ENCODE measurements at places on chromosomes 3 and 15.

DNA sequence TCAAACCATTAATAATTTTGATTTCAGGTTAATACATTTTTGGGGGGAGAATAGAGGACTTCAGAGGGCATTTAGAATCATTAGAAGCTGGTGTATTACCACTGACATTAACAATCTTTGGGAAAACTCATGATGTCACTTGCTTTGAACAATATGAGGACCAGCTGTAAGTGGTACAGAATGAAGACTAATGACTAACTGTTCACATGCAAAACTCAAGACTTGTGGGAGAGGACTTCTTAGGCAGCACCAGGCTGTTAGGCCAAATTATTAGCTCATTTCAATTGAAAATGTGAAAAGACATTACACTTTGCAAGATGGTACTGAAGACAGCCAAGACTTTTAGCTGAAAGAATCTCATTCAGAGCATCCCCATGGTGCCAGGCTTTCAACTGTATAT is 426.2 kb upstream of the ADAMTS9 start:
- no peak for DNase-seq

DNA sequence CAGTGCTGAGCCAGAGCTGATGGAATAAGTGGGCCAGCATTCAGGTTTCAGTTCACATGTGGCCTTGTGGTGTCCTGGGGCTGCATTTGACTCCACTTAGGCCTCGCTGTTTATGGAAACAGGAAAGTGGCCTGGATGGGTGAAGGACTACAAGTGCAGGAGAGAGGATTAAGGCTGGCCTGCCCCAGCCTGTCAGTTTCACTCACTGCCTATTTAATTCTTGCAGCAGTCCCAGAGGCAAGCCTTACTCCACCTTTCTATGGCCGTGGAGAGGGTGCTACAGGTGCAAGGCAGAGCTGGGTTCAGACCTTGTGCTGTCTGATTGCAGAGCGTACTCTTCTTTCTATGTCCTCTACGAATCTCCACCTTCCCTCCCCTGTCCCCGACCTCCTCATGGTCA is 37.7 kb downstream of the ABHD17C start:
- no peak for DNase-seq

DNA sequence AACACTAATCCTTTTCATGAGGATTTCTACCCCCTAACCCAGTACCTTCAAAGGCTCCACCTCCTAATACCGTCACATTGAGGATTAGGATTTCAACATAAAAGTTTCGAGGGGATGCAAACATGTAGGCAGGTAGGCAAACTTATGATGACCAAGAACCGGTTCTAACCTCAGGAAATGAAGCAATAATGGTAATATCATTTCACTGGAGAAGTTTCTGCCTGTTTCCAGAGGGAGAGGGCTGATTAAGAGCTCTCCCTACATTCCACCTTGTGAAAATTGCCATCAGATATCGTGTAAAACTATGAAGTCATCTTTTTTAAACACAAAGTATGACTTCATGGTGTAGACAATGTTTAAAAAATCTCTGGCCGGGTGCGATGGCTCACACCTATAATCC is 31.6 kb downstream of the NKIRAS1 start:
- DNase-seq, result no peak

DNA sequence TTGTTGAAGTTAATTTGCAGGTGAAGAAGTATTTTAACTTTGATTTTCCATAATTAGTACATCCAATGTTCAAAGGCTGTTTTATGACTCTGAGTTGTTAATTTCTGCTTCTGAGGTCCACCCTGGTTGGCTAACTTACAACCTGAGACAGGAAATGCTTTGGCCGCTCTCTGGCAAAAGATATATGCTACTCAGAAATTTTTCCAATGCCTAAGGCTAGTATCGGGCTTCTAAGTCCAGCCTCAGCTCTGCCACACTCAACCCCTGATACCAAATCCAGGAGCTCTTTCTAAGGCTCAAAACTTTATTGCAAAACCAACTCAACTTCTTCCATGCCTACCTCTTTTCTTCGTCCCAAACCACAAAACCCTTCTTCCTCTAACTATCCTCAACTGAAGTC is 192.9 kb downstream of the NEK10 start:
- no peak for DNase-seq

DNA sequence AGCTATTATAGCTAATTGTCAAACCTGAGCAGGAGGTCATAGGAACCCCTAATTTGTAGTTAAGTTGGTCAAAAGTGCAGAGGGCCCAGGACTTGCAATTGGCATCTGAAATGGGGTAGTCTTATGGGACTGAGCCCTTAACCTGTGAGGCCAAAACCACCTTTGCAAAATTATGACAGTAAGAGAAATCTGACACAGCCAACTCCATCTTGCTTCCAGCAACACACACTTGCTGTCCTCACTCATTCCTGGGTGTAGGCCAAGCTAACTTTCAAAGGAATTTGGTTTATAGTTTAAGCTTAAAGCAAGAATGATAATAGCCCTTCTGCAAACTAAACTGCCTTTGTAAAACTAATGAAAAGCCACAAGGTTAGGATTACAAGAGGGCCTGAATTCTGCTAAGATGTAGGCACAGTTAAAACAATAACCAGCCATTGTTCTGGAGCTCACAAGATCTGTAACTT is 57.6 kb upstream of the FRMD4B start:
- DNase-seq, result no peak

DNA sequence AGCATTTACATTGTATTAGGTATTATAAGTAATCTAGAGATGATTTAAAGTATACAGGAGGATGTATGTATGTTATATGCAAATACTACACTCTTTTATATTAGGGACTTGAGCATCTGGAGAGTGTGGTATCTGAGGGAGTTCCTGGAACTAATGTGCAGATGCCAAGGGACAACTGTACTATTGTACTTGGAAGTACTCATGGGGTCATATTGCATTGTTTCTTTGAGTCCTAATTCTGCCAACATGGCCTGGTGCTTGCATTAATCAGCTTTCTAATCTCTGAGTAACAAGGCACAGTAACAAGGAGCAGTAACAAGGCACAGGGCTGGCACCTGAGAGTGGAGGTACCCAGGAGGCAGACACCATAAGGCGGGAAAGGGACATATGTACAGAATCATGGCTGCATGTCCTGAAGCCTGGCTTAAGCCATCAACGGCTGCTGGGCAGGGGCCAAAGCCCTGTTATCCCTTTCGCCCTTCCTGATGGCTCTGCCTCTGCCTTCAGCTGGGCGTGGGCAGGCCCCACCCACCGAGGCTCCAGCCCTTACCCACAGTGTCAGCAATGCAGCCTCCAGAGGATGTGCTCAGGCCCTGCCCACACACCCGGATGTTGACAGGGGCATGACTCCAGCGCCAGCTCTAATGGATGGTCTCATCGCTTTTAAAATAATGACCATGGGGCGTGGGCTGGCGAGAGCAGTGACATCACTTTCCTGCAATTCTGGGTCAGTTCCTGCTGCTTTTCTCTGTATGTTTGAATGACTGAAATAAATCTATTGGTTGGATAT is 22.9 kb downstream of the CEMIP start:
- DNase-seq, result no peak

DNA sequence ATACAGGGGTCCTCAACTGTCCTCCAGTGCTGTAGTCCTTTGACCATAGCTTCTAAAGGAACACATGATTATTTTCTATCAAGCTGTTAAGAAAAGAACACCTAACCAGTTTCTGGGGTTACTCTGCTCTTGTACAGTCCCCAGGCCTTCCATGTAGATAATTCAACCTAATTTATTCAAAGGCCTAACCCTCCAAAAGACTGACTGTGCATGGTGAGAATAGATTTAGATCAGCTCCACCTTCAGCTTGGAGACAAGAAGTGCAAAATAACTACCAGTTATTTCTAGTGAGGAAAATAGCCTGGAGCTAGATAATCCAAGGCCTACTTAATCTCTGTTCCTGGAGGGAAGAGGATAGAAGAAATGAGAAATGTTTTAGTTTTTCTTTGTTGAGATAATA is 87.9 kb downstream of the GMNC start:
- DNase-seq, result no peak

DNA sequence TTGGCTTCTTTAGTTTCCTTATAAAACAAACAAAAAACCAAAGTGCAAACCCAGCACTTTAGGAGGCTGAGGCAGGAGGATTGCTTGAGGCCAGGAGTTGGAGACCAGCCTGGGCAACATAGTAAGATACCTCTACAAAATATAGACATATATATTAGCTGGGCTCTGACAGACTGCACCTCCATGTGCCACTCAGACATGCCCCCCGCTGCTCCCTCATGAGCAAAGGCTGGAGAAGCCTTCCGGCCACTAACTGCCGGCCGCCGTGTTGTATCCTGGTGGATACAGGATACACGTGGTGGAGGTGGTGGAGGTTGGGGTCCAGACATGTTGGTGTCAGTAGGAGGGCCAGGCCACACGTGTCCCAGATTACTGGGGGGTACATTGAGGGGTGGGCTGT is 29.4 kb upstream of the CCR4 start:
- no peak for DNase-seq

DNA sequence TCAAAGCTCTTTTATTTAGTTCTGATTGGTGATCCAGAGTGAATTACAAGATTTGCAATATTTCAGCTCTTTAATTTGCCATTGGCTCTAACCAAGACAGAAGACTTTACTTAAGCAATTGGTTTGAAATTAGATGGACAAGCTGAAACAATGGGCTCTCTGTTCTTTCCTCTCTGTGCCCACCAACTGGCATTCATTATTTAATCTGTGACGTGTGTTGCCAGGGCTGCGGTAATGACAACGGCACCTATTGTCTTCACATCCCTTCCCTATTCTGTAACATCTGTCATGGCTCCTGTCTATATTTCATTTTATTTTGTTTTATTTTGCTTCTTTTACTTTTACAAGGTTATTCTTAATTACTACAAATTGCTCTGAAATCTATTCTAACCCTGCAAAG is 33.9 kb downstream of the PLD1 start:
- DNase-seq, result no peak

DNA sequence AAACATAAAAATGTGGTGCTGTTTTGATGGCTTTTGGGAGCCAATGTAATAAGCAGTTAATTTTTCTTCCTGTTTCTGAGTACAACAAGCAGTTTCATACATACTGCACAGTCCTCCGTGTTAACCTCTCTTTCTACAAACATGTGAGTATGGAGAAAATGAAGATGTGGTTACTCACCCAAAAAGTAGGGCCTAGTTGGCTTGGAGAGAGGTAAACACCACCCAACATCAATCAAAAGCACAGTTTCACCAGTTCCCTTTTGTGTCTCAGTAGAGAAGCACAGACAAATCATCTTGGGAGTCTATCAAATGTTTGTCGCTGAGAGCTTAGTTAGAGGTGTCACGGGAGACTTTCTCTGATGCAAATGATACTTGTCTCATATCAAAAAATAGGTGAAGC is 320.2 kb downstream of the UNC13C start:
- DNase-seq, result no peak

DNA sequence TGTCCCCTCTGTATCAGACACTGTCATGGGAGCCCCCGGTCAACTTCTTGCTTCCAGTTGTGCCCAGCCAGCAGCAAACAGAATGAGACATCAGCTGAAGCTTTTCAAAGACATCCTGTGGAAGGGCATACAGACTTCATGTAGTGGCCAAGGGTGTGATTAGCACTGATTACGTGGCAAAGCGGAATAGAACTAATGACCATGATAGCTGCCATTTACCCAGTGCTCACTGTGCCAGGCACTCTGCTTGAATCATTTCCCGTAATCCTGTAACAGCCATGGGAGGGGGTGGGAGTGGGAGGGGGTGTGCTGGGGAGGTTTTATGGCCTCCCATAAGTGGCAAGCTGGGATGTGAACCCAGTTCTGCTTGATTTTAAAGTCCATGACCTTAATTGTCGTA is 29.5 kb downstream of the LPP start:
- DNase-seq, result no peak

DNA sequence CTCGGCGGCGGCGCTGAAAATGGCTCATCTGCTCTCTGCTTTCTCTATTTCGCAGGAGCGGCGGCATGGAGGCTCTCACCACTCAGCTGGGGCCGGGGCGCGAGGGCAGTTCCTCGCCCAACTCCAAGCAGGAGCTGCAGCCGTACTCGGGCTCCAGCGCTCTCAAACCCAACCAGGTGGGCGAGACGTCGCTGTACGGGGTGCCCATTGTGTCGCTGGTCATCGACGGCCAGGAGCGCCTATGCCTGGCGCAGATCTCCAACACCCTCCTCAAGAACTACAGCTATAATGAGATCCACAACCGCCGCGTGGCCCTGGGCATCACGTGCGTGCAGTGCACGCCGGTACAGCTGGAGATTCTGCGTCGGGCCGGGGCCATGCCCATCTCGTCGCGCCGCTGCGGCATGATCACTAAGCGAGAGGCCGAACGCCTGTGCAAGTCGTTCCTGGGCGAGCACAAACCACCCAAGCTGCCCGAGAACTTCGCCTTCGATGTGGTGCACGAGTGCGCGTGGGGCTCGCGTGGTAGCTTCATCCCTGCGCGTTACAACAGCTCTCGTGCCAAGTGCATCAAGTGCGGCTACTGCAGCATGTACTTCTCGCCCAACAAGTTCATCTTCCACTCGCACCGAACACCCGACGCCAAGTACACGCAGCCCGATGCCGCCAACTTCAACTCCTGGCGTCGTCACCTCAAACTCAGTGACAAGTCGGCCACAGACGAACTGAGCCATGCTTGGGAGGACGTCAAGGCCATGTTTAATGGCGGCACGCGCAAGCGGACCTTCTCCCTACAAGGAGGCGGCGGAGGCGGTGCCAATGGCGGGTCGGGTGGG is 790 bp downstream of the SKOR1 start:
- no peak for DNase-seq

DNA sequence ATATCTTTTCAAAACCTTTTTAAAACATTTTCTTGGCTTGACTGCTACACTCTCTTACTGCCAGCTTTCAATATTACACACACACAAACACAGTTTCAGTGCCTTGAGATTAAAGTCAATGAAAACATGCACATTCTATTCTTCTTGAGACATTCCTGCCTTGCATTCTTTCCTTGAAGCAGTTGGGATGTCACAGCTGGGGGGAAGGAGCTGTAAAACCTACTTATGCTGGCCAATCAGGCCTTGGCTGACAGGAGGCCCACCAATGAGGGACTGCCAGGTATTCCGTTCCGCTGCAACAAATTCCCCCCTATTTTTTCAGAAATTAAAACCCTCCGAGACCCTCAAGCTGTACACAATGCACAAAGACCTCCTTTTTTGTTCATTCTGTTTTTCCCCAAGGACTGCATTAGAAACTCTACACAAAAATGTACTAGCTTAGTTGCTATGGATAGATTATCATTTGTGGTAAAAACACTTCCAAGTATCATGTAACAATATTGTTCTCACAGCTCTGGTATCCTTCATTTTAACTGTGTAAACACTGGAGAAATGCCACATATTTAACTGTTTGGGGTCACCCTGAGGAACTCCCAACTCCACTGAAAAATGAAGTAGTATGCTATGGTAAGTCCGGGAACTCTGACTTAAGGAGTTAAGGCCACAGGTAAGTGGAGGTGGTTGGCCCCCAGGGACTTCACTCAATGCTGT is 18.5 kb downstream of the FSTL1 start:
- DNase-seq, result no peak

DNA sequence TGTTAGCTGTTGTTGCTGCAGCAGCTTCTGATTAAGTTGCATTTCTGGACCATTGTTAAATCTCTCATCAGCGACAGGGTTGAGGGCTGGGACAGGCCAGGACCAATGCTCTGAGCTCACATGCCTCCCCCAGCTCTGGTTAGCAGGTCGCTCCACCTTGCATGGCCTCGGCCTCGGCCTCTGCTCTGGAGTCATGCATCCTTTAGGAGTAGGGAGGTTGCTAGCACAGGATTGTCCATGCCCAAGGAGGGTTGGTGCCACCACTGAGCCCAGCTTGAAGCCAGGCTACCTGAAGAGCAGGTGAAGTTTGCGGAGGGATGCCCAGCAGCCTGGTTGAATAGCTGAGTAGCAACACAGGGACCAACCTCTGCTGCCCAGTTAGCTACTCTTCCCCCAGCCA is 11.2 kb upstream of the CPNE9 start:
- DNase-seq, result no peak

All from CD4-positive, alpha-beta T cell treated with Interleukin-17A for 4 hours (primary cell).